Chondrocyte (in vitro differentiated cells): ENCODE measurements at places on chromosomes 6 and 20. TPM values are rescaled to one million over a fixed set of nuclear protein-coding genes. Genes with fewer than 3 reads are reported as not detected.

The C20orf141 gene
- total RNA-seq, result not detected in 3 replicates

The ESR1 gene
- not detected in 3 replicates for total RNA-seq

The OPRL1 gene
- total RNA-seq, result 3.2 to 4.6 TPM (median 3.5 TPM) in 3 replicates

The ADGRB3 gene
- 1.5 TPM in 1 of 3 replicates, not detected in the others for total RNA-seq

The GTF3C6 gene
- total RNA-seq, result 67.5 to 89.4 TPM (median 79.5 TPM) in 3 replicates

The BTN1A1 gene
- not detected in 3 replicates for total RNA-seq

The RBPJL gene
- not detected in 3 replicates for total RNA-seq

The AK9 gene
- 3.4 to 4.5 TPM (median 4.4 TPM) in 3 replicates for total RNA-seq

The AGER gene
- total RNA-seq, result 2.6 to 4.9 TPM (median 3.6 TPM) in 3 replicates

The BCAS4 gene
- 6.7 to 7.6 TPM (median 7.4 TPM) in 3 replicates for total RNA-seq

The BNIP5 gene
- total RNA-seq, result not detected in 3 replicates

The UBD gene
- not detected in 3 replicates for total RNA-seq

The GPR6 gene
- not detected in 3 replicates for total RNA-seq

The C4B gene
- 7.3 to 10.3 TPM (median 9.6 TPM) in 3 replicates for total RNA-seq

The CPXM1 gene
- total RNA-seq, result 6.2 to 6.4 TPM (median 6.3 TPM) in 3 replicates

The HMGN3 gene
- 30.8 to 55.5 TPM (median 36.2 TPM) in 3 replicates for total RNA-seq

The GSTA1 gene
- not detected in 3 replicates for total RNA-seq

The SDCBP2 gene
- total RNA-seq, result 0.89 to 2.3 TPM (median 2.0 TPM) in 3 replicates

The LPA gene
- total RNA-seq, result 0.31 TPM in 1 of 3 replicates, not detected in the others

The GABBR1 gene
- total RNA-seq, result 46.6 to 62.4 TPM (median 50.7 TPM) in 3 replicates
